ENCODE measurements at places on chromosomes 12 and 14.
A peak's percentile ranks its signal among the peaks of the same experiment; 100 is the strongest.

DNA sequence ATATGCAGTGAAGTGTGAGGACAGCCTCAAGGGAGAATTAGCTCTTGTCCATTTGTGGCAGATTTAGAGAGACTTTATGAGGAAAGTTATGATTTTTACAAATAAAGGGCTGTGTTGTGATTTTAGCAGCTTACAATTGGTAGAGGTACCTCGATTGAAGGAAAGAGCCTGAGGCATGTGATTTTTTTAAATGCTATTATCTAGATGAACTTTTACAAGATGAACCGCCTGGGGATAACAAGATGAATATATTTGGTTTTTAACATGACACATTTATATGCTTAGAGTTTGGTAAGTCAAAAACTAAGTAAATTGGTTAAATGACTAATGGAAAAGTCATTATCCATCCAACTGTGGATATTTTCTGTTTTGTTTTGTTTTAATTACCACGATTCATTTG, 52.6 kb downstream of the AEBP2 start:
- no peak for DNase-seq

DNA sequence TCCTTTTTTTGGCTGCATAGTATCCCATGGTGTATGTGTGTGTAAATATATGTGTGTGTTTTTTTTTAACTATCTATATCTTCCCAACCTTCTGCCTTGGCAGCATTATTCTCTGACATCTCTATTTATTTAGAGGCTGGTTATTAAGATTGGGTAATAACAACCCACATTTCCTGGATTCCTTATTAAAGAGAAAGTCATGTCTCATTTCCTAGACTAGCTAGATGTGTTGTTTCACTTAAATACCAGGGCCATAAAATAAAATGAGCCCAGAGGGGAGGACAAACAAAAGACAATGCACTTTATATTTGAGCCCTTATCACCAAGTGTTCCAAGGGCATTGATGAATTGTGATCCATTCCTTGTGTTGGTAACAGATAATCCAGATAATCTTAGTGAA, 169.1 kb downstream of the SLC5A8 start:
- no peak for DNase-seq

GRCh38 chr14:99603471-99604277, at the start of gene CCDC85C:
Gene CCDC85C, minus strand, starts transcription at chr14:99604207. Its CDS starts 248 bp downstream, at chr14:99603959.
- peak; percentile 54 for DNase-seq

- DNase-seq = peak; percentile 91
Observed at GRCh38 chr12:122064025-122064777, 14.4 kb upstream of the MLXIP start.

GRCh38 chr12:88471331-88472045, 108.8 kb downstream of the KITLG start:
- DNase-seq = peak; percentile 63

- DNase-seq = no peak
Observed at GRCh38 chr14:86203843-86204242, 673.9 kb downstream of the FLRT2 start.

GRCh38 chr14:95337041-95337595, 17.4 kb upstream of the CLMN start:
- no peak for DNase-seq

- no peak for DNase-seq
Observed at GRCh38 chr14:33350366-33350990, 411.8 kb downstream of the NPAS3 start.

DNA sequence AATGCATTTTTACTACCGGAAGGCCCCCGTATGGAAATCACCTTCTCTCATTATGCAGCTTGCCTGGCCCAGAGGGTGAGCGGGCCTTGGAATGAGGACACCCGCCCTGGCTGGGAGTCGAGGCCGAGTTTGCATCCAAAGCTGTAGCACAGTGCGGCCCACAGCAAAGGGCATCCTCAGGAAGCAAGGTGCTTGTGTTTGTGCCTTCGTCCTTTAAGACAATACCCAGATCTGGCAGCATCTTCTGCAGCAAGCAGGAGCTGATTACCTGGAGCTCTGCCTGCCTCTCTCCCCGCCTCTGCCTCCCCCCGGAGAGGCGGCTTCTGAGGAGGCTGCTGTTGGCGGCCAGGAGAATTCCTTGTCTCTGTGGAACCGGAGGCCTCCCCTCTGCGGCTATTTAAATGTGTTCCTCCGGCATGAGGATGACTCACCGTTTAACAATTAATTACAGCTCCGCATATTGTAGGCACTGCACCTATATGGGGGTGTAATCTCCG, 145.3 kb downstream of the CACNA1C start:
- DNase-seq = peak; percentile 7

DNA sequence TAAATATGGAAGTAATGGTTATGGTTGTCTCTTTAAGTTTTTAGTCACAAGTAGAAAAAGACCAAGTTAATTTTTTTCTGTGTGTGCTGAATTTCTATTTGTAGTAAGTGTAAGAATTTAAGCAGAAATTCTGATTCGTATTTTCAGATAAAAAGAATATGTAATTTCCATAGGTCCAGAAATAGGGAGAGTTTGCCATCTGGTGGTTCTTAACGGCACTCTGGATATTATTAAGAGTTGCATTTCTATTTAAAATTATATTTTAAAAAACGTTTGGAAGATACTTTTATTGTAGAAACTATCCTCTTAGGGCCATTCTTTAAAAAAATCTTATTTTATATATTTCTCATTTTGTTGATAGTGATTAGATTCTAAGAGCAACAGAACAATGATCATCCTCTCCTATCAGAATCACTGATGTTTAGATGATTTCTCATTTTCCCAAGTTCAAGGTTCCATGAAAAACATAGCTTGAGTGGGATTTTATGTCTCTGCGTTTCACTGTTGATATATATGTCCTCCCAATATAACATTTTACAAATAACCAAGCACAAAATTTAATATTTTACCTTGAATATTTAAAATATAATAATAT, 88.3 kb downstream of the LRRK2 start:
- DNase-seq = peak; percentile 43

GRCh38 chr12:5200278-5201087, 156.8 kb downstream of the KCNA5 start:
- peak; percentile 18 for DNase-seq

DNA sequence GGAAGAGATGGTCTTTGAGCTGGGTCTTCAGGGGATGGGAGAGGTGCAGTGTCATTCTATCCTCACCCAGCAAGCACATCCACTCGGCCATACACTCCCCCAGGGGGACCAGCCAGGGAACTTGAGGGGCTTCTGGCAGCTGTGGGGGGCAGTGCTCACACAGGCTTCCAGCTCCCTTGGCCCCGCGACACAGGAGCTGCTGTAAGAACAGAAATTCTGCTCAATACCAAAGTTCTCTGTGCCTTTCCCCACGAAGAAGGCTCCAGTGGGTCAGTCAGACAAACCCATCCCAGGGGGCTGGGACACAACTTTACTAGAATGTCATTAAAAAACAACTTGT, 289.1 kb upstream of the RTL1 start:
- no peak for DNase-seq

- peak; percentile 72 for DNase-seq
Observed at GRCh38 chr12:69639400-69640016, 28.8 kb upstream of the LRRC10 start.

- no peak for DNase-seq
Observed at GRCh38 chr14:61255968-61256367, 25.2 kb downstream of the TMEM30B start.

GRCh38 chr14:65334765-65335410, 77.6 kb upstream of the FUT8 start:
- DNase-seq = peak; percentile 59

- DNase-seq = no peak
Observed at GRCh38 chr14:94458558-94459205, 6.1 kb upstream of the SERPINA11 start.

DNA sequence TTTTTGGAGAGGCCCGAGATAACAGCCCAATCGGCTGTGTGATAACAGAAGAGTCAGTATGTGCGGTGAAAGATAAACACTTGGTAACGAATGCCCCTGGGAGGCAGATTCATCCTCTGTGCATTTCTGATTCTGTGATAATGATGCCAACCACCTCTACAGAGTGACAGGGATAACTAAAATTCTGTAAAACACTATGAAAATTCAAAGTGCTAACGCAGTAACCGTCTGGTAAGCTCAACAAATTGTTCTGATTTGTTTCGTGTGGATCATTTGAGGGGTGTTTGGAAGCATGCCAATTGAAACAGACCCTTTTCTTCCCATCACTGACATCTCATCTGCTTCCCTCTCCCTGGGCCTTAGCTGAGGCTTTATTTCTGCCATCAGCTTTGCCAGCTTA, 76.3 kb downstream of the ESR2 start:
- no peak for DNase-seq

DNA sequence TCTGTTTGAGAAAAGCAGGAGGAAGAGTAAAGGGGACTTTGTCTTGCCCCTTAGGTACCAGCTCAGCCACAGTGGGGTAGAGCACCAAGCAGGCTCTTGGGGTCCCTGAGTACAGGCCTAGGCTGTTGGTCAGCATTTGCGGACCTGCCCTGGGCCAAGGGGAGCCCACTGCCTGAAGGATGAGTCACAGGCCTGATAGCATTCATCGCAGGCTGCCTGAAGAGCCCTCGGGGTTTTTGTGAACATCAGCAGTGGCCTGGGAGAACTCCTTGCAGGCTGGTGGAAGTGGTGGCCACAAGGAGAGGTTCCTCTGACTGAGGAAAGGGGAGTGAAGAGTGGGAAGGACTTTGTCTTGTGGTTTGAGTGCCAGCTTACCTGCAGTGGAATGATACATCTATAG, 25.0 kb upstream of the P2RX7 start:
- DNase-seq = no peak

- DNase-seq = no peak
Observed at GRCh38 chr14:94542811-94543440, 18.3 kb upstream of the SERPINA4 start.

DNA sequence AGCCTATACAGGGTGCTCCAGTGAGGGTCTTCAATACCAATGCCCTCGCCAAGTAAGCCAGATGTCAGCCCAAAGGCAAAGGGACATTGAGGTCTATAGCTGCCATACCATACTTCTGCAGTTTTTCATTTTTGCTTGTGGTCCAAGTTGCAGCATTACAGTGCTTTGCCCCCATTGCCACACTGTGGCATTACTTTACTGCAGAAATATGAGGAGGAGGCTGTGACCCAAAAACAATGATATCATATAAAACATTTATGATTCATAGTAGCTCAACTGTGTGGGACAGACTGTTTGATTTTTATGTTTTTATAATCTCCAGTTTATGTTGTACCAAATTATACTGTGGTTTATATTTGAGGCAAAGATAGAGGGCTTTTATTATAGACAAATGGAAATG, 64.1 kb downstream of the KIAA0586 start:
- no peak for DNase-seq

DNA sequence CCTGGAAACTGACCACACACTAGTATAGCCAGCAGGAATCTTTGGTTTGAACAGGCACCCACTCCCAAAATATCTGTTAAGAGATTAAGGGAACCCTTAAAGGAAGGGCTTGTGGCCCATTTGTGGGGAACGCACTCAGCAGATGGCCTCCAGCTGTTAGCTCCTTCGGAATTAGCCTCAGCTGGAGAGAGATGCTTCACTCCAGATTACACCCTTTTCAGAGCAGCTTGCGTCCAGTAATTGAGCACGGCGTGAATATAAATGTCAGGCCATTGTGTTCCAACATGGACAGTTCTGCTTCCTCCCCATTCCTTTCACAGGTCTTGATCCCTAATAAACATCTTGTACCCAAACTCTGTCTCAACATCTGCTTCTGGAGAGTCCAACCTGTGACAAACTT, 397.8 kb downstream of the SEC23A start:
- no peak for DNase-seq

- no peak for DNase-seq
Observed at GRCh38 chr14:39459795-39460478, 27.7 kb upstream of the FBXO33 start.

DNA sequence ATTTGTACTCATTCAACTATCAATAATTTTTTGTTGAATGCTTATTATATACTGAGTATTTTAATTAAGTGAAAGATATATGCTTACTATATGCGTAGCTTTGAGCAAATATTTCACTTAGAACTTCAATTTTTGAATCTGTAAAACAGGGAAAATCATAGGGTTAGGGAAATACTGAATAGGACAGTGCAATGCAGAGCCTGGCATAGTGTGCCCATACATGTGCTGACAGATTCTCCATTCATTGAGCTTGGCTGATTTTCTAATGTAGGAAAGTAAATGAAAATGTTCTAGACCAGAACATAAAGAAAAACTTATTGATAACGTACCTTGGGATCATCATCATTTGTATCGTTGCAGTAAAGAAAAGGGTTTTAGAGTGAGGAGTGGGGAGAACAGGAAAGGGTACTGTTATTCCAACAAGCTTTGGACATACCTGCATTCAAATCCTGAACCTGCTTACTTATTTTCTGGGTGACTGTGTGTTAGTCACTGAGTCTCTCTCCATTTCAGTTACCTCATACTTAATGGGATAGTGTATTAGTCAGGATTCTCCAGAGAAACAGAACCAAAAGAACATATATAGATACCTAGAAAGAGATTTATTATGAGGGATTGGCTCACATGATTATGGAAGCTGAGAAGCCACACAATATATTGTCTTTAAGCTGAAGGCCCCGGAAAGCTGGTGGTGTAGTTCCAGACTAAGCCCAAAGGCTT, 436.4 kb downstream of the ADAMTS20 start:
- peak; percentile 65 for DNase-seq

DNA sequence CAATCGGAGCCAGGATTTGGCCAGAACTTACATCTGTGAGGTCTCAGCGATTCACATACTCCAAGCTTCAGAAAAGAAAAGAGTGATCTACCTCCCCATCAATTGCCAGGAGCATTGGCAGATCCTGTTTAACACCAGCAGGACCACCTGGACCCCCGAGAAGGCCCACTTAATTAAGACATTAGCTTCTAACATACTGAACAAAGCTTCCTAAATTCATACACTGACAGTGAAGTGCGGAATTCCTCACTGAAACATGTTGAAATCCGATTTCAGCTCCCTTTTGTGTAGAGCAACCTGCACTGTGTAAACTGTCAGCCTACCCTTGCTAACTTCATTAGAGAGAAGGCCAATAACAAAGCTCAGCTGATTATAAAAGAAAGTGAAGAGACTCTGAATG, 274.0 kb downstream of the NOVA1 start:
- no peak for DNase-seq

DNA sequence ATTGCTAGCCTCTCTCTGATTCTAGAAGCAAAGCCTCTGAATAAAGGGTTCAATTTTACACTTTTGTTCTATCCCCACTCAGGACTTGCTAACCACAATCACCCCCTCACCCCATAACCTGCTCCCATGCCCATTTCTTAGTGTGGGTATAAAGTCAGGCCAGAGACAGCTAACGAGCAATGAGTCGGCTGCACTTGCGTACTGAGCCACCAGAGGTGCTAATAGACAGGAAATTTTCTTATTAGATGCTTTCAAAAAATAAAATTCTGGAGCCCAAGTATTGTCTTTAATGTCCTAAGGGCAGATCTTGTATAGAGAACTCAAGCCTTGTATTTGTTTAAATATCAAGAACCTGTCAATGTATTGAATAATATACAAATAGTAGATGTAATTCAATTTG, 256.9 kb downstream of the SYT1 start:
- peak; percentile 24 for DNase-seq

- no peak for DNase-seq
Observed at GRCh38 chr12:98106031-98106683, 409.2 kb upstream of the TMPO start.

GRCh38 chr12:30106204-30106965, 322.6 kb upstream of the TMTC1 start:
- DNase-seq = no peak

- DNase-seq = no peak
Observed at GRCh38 chr12:57006809-57007475, 596 bp upstream of the ZBTB39 start.

All from epithelial cell of esophagus (primary cell).